T-helper 1 cell (primary cell): ENCODE measurements at places on chromosomes 12 and 14.

DNA sequence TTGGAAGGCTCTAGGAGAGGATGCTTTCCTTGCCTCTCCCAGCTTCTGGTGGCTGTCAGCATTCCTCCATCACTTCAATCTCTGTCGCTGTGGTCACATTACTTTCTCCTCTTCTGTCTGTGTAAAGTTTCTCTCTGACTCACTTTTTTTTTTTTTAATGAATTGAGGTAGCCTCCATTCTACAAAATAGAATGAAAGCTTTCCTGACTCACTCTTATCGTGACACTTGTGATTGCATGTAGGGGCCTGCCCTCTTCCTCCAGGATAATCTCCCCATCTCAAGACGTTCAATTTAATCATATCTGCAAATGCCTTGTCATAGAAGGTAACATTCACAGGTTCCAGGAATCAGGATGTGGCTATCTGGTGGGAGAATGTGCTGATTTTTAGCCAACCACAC lies 153.5 kb upstream of the HMGA2 start:
- DNase-seq, result no peak

- no peak for DNase-seq
These were observed 110.2 kb downstream of the PLXNC1 start for GRCh38 chr12:94258593-94258992.

GRCh38 chr12:54658306-54659264 lies 10.4 kb upstream of the DCD start:
- no peak for DNase-seq

DNA sequence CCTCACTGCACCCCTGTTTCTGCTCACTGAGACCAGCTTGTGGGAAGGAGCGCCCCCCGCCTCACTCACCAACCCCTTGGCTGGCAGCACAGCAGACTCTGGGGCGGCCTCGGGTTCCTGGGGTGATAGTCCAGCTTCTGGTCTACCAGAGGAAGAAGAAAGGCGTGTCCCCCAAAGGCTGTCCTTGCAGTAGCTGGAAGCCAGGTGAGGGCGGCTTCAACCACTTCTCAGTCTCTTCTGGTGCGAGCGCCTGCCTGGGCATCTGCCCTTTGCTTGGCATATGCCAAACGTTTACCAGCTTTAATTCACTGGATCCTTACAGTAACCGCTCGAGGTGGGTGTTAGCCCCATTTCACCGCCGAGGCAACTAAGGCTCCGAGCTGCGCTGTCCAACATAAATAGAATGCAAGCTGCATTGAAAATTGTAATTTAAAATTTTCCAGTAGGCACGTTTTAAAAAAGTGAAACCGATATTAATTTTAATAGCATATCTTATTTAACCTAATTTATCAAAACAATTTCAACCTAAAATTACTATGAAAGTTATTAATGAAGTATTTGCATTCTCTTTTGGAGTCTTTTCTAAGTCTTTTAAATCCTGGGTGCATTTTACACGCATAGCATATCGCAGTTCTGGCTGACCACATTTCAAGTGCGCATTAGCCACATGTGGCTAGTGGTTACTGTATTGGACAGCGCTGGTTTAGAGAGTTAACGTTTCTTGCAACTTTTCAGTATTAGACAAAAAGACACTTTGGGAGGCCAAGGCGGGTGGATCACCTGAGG lies 872 bp downstream of the FAM177A1 start:
- no peak for DNase-seq

DNA sequence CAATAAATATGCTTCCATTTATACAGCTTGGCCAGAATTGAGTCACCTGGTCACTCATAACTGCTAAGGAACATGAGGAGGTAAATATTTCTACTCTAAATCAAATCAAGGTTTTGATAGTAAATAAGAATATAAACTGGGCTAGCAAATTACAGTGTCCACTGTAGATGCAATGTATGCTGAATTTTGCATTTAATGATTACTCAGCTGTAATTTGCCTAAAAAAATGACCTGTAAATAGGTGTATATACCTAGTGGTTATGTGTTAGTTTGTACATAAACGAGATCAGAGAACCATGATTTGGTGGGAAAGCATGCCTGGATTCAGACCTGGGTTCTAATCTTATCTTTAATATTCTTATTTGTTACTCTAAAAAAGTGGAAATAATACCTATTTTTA lies 76.6 kb upstream of the CNTN1 start:
- no peak for DNase-seq

DNA sequence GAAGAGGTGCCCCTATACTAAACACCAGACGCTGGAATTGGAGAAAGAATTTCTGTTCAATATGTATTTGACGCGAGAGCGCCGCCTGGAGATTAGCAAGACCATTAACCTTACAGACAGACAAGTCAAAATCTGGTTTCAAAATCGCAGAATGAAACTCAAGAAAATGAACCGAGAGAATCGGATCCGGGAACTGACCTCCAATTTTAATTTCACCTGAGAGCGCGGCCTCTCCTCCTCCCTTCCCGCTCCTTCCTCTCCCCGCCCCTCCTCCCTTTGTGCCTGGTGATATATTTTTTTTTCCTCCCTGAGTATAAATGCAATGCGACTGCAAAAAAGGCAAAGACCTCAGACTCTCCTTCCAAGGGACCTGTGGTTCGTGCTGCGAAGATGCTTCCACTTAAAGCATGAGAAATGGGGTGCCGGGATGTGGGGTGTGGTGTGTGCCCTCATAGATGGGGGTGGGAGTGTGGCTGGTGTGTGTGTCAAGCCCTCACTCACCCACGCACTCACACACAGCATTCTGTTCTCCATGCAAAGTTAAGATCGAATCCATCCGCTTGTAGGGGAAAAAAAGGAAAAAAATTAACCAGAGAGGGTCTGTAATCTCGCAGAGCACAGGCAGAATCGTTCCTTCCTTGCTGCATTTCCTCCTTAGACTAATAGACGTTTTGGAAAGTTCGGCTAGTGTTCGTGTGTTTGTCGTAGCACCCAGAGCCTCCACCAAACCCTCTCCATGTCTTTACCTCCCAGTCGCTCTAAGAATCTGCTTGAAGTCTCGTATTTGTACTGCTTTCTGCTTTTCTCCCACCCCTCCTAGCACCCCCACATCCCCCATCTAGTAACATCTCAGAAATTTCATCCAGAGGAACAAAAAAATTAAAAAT lies 4.5 kb downstream of the HOXC10 start:
- no peak for DNase-seq

- DNase-seq, result no peak
These were observed 961.9 kb downstream of the TMEM121 start for GRCh38 chr14:106488291-106488690.

DNA sequence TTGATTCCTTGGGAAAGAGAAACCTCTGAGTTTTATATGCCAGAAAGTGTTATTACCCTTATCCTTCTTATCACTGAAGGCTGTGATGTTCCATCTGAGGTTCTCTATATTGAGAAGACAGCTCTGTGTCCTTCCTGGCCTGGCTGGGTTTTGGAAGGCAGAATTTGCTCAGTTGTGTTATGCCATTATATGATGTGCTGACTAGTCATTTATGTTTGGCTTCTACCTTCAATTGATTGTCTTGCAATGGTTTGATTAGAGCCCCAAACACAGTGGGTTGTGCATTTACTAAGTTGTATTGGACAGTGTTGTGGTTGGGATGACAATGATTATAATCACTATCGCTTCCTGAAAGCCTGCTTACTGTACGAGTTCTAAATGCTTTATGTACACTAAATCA lies 265.7 kb downstream of the SNAPC1 start:
- DNase-seq, result no peak

DNA sequence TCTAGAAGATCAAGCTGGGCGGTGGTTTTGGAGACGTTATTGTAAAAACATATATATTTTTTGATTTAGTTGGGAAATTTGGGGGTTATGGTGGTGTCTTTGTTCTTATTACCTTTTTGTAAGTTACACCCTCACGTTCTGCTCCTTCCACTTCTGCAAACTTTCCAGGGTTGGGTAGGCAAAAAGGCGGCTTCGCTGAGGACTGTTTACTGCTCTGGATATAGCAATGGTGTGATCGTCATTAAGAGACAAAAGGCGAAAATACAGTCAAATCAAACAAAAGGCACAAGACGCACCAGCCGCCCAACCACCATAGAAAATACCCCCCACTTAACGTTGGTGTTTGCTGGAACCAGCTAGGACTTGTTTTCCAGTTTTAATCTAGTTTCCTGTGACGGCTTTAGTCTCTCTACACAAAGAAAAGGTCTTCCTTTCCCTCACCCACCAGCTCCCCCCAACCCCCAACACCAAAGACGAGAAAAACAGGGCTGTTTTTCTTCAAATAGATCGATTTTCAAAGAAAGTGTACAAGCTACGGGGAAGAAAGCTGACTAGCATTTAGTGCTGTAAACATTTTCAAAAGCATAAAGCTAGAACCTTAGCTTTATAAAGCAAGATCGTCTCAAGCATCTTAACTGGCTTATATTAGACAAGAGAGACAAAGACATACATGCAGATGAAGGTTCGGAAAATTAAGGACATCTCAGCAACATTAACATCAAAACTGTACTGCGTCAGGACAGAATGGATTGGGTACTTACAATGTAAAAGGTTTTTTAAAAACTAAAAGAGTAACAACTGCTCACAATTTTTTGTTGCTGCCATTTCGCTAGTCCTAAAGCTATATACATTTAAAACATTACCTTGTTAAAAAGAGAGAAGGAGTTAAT lies 2.0 kb upstream of the SETD1B start:
- DNase-seq, result peak; percentile 75

DNA sequence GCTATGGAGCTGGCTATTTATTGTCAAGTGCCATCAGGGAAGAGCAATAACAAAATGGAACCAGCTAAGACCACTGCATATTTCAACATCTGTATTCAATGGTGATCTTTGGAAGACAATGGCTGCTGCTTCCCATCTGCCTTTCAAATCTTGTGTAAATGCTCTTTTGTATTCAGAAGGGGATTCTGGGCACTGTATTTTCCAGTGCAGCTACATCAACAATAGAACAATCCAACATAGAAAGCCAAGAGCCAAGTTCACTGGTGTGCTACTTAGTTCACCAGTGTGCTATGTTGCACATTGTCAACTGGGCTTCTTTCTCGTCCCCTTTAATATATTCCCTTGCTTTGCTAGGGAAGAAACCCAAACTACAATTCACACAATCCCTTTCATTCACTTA lies 128.8 kb upstream of the OR4E1 start:
- no peak for DNase-seq

GRCh38 chr12:6963791-6964413 lies 6.6 kb downstream of the PHB2 start:
- no peak for DNase-seq

DNA sequence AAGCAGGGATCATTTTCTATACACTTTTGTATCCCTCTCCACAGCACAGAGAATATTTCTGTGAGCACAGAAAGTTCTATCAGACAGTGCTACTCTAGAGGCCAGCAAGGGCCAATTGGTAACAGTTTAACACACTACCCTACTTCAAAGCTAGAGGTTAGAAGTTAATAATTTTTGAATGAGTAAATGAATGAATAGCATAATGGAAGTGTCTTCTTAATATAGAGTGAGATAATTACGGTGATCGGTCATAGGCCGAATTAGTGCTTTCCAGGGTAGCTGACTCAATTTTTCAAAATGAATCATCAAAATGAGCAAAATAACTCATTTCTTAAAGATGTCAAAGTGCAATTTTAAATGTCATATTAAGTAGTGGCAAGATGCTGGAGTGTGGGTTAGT lies 67.0 kb upstream of the CCDC198 start:
- DNase-seq, result no peak

GRCh38 chr14:97994020-97994531 lies 1196.9 kb downstream of the VRK1 start:
- DNase-seq, result peak; percentile 87

- DNase-seq, result no peak
These were observed 45.3 kb downstream of the R3HDM2 start for GRCh38 chr12:57385586-57385985.

DNA sequence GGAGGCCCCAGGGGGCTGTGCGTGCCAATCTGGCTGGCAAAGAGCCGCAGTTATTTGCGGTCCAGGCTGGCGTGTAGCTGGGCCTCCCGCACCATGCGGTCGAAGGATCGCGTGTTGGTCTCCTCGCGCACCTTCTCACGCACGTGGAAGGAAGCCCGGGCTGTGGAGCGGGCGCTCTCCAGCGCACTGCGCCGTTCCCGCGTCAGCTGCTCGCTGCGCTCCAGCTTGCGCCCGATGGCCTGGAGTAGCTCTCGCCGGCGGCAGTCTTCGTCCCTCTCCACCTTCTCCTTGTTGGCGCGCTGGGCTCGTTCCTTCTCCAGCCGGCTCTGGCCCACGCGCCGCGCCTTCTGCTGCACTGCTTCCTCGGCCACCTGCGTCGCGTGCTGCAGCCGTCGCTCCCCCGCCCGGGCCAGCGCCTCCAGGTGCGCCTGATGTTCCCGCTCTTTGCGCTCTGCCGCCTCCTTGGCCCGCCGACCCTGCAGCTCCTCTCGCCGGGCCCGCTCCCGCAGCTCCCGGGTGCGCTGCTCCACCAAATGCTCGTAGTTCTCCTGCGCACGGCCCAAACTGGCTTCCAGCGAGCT lies 3.1 kb downstream of the CCDC177 start:
- DNase-seq, result no peak

DNA sequence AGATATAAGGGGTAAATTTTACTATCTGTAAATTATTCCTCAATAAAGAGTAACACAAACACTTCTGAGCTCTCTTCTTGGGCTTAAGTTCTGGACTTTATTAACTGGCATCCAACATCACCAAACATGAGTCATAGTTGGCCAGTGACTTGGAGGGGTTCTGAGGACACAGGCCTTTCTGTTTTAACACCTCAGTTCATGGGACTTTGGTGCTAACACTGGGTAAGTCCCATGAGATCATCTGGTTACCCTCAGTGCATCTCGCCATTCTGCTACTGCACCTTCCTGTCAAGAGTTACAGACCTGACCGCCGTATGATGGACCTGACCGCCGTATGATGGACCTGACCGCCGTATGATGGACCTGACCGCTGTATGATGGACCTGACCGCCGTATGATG lies 9.9 kb downstream of the SLC15A4 start:
- DNase-seq, result no peak

DNA sequence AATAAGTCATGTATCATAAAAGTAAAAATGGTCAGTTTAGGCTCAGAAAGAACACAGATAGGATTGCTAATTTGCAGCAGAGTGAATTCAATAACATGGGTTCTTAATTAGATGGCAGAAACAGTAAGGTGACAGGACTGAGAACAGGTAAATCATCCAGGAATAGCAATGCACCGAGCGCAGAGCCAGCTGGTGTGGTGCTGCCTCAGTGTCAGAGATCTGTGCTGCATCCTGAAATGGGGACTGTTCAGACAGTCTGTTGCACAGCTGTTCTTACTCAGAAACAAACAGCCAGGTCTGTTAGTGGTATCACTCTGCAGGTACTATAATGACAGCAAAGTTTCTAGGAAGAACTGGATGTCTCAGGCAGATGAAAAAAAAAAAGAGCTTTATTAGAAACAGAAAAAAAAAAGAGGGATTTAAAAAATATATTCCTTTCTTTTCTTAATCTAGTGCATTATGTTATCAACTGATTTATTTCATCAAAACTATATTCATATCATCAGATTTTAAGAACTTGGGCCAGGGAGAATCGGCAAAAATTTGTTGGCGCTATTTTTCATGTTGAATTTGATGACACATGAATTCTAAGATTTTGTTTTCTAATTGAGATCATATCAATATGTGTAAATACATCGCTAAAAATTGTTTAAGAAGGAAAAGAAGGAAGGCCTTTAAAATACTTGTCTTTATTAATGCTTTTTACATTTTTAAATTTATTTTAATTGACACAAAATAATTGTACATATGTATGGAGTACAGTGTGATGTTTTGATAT lies 501.8 kb downstream of the PRKD1 start:
- DNase-seq, result no peak

GRCh38 chr14:103086771-103087342 lies 2.8 kb downstream of the LBHD2 start:
- no peak for DNase-seq
